ENCODE measurements at places on chromosomes 5 and 9. TPM values are rescaled to one million over a fixed set of nuclear protein-coding genes. Genes with fewer than 3 reads are reported as not detected.

- no peak for DNase-seq
Observed at GRCh38 chr5:180334751-180335613, 18.2 kb downstream of the GFPT2 start.

SEMA4D gene
- 2.8 TPM for total RNA-seq

DNA sequence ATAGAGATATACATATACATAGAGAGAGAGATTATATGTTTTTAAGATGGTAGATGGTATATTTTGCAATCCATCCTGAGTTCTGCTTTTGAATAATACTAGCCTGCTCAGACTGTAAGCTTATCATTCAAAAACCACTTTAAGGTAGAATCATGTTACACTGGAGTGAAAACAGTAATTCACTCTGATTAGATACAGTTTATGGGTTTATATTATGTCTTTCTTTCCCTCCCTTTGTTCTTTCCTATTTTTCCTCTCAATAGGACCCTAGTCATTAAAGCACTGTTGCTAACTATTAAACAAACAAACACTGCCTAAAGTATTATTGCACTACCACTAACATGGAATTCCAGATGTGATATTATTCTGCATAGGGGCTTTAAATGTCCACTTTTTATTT, 202.0 kb downstream of the ADAMTSL1 start:
- no peak for DNase-seq

DNA sequence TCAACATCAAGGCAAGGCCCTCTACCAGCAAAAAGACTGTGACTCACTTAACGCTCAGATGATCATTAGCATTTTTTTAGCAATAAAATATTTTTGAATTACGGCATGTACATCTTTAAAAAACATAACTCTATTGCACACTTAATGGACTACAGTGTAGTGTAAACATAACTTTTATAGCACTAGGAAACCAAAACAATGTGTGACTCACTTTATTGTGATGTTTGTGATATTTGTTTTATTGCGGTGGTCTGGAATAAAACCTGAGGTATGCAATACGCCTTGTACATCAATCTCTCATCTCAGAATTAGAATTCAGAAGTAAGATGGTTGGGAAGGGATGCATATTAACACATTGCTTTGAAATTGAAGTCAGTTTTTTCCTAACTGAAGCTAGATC, 106.9 kb upstream of the PTCH1 start:
- DNase-seq: no peak

DNA sequence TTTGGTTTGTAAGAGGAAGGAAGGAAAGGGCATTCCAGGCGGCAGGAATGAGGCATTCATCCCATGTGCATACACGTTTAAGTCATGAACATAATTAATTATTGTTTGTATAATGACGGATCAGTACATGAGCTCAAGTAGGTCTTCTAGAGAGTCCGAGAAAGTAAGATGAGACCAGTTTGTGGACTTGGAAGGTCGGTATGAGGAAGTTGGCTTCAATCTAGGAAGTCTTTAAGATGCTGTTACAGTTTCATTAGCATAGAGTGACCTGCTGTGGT, 2.1 kb downstream of the GTF3C4 start:
- no peak for DNase-seq

- no peak for DNase-seq
Observed at GRCh38 chr5:172315587-172316493, 32.3 kb upstream of the UBTD2 start.

- no peak for DNase-seq
Observed at GRCh38 chr5:138979684-138980280, 104.6 kb upstream of the LRRTM2 start.

ISL1 gene
- total RNA-seq: not detected

- no peak for DNase-seq
Observed at GRCh38 chr5:73672132-73672531, 46.1 kb downstream of the ARHGEF28 start.

NOXA1 gene
- total RNA-seq: 0.66 TPM

GRCh38 chr5:28914297-28914696, 1875.9 kb upstream of the CDH9 start:
- DNase-seq: no peak

GRCh38 chr5:135032999-135033861, 798 bp downstream of the PITX1 start:
- no peak for DNase-seq

GRCh38 chr5:57276353-57276752, 102.5 kb downstream of the GPBP1 start:
- no peak for DNase-seq

RASGRF2 gene
- 9.4 TPM for total RNA-seq

DNA sequence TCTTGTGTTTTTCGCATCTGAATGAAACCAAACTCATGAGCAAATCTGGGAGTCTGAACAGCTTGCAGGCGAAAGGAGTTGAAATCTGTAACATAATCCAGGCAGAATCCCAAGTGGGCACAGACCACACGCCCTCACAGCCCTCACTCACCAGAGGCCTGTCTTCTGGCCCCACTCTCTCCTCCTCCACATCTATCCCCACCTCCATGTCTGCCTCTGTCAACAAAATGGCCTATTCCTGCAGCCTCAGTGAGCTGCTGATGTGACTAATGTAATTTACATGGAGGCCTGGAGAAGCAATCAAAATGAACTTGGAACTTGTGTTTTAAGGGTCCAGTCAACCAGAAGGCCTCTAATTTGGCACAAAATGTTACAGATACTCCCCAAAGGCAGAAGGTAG, 136.6 kb downstream of the GNA14 start:
- DNase-seq: no peak

GRCh38 chr9:124489222-124489621, 18.0 kb downstream of the NR5A1 start:
- no peak for DNase-seq

DNA sequence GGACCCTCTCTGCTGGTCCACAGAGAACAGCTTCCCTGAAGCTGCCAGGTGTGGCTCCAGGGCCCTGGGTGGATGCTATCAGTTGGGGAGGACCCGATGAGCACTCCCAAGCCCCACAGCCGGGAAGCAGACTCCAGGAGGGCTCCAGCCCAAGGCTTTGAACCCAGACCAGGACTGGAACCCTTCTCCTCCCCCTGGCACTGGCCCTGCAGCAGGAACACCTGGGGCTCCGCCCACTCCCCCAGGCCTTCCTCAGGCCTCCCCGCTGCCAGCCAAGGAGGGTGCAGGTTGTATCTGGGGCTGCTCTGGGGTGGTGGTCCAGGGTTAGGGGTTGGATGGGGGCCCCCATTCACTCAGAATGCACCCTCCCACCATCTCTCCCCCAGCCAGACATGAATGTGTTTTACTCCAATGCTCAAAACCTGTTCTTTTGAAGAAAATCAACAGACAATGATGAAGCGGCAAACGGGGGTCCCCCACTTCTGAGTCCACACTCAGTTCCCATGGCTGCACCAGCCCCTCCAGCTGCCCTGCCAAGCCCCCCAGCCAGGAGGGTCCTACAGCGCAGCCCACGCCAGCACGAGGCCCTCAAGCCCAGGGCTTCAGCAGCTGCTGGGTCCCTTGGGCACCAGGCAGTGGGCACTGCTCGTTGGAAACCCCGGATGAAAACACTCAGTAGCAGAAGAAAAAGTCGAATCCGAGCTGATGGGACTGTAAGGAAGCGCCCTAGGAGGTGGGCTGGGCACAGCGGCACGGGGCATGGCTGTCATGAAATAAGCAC, 23.2 kb downstream of the CCDC187 start:
- no peak for DNase-seq

OBP2B gene
- not detected for total RNA-seq

GRCh38 chr9:77180056-77180455, 2.7 kb downstream of the VPS13A start:
- DNase-seq: no peak

DNA sequence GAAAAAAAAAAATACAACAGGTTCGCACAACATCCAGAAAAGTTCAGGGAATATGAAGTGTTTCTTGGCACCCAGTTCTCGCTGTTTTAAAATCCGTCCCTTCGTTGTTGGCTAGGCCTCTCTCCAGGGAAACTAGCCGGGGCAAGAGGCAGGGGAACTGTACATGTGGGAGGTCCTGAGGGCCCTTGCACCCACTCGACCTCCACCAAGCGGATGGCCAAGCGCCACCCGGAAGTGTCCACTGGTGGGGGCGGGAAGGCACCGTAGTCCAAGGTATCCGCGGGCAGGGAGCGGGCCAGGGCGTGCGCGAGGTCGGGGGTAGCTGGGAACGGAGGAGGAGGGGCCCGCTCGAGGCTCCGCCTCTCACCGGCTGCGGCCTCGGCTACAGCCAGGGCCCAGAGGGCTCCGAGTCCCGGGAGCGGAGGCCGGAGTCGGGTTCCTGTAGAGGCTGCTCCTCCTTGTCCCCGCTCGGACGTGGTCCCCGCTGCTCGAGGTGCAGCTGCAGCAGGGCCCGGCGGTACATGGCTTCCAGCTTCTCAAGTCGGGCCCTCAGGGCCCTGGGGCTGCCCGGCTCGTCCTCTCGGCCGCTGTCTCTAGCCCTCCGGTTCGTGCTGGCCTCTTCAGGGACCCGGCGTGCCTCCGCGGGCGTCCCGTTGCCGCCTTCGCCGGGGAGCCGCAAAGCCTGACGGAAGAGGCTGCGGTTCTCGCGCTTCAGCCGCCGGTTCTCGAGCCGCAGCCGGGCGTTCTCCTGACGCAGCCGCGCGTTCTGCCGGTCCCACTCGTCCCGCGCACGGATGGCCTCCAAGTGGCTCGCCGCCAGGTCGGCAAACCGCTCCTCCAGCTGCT, 720 bp downstream of the TUSC1 start:
- DNase-seq: peak; percentile 26

DNA sequence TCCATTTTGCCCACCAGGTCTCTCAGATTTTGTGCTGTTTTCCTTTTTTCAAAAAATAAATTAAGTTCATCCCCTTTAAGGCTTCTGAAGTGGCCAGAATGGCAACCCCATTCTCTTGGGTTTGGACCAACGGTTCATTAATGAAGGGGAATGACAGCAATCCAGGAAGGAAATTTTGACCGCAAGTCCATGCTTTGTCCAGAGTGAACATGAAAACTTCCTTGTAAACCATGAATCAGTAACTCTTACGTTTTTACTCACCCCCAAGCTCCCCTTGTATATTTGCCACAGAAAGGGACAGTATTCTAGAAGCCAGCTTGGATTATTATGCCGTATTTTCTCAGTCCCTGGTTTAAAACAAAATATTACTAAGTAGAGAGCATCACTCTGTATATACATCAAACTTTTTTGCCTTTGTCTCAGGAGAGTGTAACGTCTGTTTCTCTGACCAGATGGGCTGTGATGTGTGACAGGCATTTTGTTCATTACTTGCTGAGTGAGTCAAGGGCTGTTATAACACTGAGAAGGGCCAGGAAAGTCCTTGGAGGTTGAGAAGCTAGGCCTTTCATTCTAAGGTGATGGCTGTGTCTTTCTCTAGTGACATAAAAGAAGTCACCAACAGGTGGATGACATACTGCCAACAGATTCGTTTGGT, 148.2 kb downstream of the SMARCA2 start:
- DNase-seq: no peak

DNA sequence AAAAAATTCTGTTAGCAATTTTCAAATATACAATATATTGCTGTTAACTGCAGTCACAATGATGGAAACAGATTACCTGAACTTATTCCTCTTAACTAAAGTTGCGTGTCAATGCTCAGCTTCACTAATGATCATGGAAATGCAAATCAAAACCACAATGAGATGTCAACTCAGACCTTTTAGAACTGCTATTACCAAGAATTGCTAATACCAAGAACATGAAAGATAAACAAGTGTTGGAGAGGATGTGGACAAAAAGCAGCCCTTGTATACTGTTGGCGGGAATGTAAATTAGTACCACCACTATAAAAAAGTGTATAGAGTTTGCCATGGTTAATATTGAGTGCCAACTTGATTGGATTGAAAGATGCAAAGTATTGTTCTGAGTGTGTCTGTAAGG, 1409.7 kb upstream of the CDH18 start:
- no peak for DNase-seq

- no peak for DNase-seq
Observed at GRCh38 chr5:149221731-149222342, 49.8 kb upstream of the AFAP1L1 start.

GRCh38 chr5:76781775-76782174, 37.1 kb upstream of the F2RL1 start:
- DNase-seq: no peak

DNA sequence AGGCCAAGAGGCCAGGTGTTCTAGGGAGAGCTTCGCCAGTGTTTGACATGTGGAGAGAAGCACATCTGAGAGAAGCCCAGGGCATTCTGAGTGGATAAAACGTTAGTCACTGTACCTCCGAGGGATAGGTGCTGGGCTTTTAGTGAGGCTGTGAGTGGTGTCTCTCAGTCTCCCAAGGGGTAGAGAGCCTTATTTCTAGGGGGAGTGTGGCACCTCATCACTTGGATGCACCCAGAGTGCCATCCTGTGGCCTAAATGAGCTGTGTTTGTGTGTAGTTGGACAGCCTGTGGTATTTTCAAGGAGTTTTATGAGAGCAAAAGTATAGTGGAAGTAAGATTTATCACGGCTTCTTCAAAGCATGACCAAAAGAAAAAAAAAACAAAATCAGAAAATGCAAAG, 1046.9 kb upstream of the WWC1 start:
- no peak for DNase-seq

GRCh38 chr9:76895186-76895585, 10.7 kb downstream of the PRUNE2 start:
- DNase-seq: no peak

FOXE1 gene
- total RNA-seq: not detected

UHRF2 gene
- total RNA-seq: 89.9 TPM

TTF1 gene
- total RNA-seq: 10.3 TPM

GBGT1 gene
- total RNA-seq: 17.3 TPM

GRCh38 chr5:36689225-36689624, 82.8 kb downstream of the SLC1A3 start:
- no peak for DNase-seq

ZNF883 gene
- total RNA-seq: 2.6 TPM

All from pulmonary artery endothelial cell (primary cell).